NCI-H1436 treated with DMSO at 0.1 percent for 48 hours (cell line): ENCODE measurements at places on chromosomes 1 and 21.
A peak's percentile ranks its signal among the peaks of the same experiment; 100 is the strongest.

DNA sequence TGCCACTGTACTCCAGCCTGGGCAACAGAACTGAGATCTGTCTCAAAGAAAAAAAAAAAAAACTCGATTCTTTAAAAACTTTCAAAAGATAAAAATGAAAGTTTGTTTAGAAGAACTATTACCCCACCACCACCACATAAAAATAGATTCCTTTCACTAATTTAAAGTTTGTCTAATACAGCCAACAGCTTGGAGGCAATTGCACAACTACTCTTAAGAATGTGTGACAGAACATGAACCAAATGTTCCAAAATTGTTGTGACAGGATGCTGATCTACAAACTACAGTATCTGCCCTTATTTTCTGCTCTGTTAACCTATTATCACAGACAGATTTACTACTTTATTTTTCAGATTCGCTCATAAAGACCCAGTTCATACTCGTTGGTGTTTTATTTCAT lies 5.5 kb upstream of the TGFBR3 start:
- DNase-seq: no peak

DNA sequence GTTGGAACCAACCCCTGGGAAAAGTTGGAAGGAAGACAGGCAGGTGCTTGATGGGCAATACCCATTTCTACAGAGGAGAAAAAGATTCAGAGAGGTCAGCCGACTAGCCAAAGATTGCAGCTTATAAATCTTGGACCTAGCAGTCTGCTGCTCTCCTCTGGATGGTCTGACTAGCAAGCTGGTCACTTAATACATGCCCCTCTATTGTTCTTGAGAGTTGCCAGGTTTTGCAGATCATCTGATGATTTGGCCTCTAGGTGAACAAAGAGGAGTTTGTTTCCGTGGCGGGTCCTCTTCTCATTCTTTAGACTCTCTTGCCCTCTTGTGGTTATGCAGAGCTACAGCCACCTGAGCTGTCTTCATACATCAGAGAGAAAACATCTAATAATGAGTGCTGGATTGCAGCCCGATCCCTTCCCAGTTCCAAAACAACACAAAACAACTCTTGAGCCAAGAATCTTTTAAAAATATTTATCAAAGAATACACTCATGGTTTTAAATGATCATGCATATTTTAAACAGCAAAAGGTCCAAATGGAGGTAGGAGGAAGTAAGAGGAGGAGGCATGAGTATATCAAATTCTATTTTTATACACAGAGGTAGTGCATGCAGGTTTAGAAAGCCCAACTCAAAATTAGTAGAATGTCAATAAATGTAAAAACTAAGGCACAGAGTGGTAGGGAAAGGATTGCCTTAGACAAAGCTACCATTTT lies 115.7 kb downstream of the SLC30A10 start:
- peak; percentile 66 for DNase-seq

GRCh38 chr1:206769304-206769731 lies 1.3 kb upstream of the IL19 start:
- no peak for DNase-seq

- no peak for DNase-seq
These were observed 2.3 kb upstream of the MOB3C start for GRCh38 chr1:46618754-46619415.

DNA sequence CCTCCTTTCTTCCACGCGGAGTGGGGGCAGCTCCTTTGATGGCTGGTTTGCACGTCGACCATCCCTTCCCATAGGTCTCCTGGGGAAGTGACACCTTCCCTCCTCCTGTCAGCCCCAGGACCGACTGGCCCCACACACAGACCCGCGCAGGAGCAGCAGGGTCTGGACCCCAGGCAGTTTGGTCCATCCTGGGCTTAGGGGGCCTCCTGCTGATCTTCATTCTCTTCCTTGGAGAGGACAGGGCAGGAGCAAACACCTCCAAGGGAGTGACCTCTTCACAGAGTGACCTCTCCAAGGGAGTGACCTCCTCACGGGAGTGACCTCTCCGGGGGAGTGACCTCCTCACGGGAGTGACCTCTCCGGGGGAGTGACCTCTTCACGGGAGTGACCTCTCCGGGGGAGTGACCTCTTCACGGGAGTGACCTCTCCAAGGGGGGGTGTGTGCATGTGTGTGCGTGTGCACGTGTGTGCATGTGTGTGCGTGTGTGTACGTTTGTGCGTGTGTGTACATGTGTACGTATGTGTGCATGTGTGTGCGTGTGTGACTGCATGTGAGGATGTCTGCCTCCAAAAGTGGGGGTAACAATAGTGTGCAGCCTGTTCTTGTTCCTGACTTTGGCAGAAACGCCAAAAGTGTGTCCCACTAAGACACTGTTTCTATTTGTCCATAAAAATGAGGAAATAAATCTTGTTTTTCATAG lies 29.8 kb downstream of the COL6A1 start:
- no peak for DNase-seq

DNA sequence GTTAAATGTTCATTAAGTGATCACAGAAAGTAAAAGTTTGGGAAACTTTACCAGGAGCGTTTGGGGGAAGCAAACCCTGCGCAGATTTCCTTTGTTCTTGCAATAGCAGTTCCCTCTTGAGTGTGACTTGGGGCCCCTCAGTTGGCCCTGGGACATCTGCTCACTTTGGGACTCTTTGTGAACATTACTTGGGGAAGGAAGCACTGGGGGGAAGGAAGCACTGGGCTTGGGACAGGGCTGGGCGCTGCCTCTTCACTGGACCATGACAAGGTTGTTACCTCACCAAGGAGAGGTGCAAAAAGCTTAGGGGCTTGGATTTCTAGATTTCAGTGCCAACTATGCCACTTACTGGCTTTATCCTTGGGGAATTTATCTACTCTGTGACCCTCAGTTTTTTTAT lies 63.5 kb downstream of the ETS2 start:
- no peak for DNase-seq

DNA sequence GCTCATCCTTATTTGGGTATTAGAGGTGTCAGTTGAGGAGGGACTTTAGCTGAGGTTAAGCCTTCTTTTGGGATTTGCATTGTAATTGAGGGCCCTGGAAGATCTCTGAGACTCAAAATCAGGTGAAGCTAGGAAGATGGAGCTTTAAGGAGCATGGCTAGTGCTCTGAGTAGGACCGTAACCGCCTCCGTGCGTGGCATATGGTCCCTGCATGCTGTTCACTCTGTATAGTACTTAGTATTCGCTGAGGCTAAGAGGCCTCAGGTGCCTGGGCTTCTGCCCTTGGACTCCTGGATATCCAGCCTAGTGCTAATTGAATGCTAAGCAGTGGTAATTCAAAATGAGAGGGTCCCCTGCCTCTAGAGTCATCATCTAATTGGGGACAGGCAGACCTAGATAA lies 22.5 kb downstream of the NSUN4 start:
- no peak for DNase-seq

DNA sequence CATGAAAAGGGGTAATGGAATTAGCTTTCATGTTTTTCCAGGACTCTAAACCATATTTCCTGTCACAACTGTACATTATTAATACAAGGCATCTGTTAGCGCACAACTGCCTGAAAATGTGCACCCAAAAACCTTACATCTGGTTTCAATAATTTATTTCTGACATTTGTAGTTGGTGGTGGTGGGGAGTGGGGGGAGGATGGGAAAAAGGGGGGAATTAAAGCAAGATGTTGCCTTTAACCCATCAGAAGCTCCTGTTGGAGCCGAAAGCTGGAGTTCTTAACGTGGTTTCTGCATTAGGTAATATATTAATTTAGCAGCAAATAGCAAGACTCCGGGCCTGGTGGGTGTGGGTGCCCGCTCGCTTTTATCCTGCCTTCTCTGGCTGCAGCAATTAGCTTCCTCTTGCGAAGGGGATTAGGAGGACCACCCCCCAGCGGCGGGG lies 36.9 kb upstream of the HHAT start:
- no peak for DNase-seq

- no peak for DNase-seq
These were observed 26.2 kb upstream of the LYST start for GRCh38 chr1:235892734-235893413.

GRCh38 chr1:187390215-187390818 lies 561.6 kb downstream of the PLA2G4A start:
- DNase-seq: no peak

GRCh38 chr1:158998037-158998780 lies 11.5 kb upstream of the IFI16 start:
- DNase-seq: no peak

DNA sequence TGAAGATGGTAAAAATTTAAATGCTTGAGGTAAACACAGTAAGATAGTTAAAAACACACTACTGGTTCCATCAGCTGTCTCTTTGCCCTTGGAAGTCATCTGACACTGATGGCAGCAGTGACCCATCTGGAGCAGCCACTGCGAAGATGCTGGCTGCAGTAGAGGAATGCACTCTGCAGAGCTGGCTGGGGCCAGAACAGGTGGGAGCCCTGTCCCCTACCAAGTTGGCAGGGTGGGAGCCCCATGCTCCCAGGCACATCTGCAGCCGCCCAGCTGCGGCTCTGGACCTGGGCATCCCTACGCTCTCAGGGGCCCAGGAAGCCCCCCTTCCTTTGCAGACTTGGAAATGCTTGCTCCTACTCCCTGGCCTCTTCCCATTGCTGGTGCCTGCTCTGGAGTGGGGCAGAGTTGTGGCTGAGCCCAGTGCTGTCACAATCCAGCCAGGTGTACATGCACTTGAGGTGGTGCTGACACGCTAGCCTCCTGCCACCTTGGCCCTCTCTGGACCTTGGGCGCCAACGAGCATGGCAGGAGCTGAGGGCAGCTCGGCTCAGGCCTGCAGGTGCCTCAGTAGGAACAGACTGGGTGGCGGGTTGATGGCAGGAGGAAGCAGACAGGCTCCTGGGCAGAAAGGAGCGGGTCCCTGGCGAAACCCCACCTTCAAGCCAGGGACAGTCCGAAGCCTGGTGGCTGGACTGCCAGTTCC lies 227.0 kb downstream of the FGGY start:
- no peak for DNase-seq
